RKO (cell line): ENCODE measurements at places on chromosomes 1 and 21.
A peak's percentile ranks its signal among the peaks of the same experiment; 100 is the strongest.

DNA sequence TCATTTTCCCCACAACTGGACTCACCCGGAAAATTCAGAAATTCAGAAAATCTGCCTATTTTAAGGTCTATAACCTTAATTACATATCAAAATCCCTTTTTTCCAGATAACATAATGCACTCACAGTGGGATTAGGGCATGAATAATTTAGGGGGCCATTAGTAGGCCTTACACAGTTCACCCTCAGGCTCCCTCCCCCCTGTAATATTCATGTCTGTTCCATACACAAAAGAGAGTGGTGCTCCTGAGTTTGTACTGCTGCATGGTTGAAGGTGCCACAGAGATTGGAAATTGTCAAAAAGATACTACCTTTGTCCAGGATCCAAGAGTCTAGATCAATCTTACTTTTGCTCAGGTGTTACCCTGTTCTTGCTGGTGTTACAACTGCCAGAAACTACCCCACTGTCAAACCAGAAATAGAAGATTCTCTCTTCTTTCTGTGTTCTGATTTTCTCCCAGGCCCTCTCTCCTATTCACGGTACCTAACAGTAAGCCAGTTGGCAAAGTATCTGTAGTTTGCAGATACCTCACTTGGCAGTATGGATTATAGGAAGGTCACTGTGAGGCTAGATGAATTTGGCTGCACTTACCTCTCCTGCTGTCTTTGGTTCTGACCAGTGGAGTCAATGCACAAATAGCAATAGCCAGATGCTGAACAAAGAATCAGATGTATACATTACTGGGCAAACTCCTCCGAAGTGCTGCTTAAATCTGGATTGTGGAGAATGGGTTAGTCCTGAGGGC is 53.2 kb downstream of the C1orf198 start:
- no peak for DNase-seq

DNA sequence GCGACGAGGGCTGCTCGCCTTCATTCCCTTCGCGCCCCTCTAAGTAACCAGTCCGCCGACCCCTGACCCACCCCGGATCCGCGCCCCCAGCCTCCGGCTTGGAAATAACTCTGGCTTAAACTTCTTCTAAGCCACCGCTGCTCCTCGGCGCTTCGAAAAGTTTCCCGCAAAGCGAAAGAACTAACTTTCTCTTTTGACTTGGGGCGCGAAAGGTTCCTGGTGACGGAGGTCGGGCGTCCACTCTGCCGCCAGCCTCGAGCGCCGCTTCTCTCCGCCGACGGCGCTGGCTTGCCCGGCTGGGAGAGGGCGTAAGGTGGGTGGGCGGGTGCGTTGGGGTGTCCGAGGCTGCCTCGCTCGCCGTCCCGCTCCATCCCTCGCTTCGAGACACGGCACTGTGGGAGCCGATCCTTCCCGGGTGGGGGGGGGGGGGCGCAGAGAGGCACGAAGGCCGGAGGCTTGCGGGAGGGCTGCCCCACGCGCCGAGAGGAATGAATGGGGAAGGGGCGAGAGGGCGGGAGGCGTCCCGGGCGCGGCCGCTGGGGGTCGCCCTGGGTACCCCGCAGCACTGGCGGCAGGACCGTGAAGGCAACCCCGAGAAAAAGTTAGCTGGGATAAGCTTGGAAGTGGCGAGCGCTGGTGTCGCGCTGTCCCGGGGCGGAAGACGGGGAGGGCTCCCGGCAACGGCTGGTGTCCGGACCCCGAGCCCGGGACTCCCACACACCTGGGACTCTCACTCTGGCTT is 569 bp downstream of the ATF3 start:
- DNase-seq = peak; percentile 46

DNA sequence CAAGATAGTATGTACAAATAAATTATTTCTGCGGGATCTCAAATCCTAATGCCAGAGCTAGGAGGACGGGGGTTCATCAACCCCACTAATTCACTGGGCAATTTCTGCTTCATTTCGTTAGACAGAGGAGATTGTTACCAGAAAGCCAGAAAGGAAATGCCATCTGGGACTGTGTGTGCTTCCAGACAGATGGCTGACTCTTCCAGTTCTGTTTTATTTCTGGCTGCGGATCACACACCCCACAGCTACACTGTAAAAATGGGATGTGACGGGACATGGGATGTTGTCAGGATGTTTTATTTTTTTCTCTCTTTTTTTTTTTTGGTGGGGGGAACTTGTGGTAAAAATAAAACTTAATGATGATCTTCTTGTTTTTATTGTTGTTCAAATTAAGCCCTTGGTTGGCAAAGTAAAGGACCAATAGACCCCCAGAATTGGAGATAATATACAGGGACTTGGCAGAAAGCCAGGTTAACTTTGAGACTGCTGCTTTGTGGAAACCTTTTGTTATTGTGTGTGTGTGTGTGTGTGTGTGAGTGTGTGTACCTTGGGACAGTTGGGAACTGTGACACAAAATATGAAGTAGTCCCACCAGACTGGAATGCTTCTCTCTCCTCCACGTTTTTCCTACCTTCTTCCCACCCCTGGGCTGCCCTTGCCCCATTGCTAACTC is 114.5 kb downstream of the NUF2 start:
- DNase-seq = no peak

DNA sequence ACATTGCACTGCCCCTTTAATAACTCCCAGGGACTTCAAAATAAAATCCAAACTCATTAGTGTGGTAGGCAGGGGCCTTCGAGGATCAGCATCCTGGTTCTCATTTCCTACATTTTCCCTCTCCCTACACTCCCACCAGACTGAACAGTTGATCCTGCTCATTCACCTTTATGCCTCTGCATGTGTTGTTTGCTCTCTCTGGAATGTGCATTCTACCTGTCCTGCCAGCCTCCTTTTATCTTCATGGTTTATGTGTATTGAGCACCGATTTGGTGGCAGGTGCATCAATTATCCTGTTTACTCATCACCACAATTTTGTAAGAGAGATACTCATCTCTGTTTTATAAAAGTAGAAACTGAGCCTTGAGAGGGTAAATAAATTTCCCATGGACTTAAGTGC is 125.0 kb downstream of the ADSS2 start:
- no peak for DNase-seq

DNA sequence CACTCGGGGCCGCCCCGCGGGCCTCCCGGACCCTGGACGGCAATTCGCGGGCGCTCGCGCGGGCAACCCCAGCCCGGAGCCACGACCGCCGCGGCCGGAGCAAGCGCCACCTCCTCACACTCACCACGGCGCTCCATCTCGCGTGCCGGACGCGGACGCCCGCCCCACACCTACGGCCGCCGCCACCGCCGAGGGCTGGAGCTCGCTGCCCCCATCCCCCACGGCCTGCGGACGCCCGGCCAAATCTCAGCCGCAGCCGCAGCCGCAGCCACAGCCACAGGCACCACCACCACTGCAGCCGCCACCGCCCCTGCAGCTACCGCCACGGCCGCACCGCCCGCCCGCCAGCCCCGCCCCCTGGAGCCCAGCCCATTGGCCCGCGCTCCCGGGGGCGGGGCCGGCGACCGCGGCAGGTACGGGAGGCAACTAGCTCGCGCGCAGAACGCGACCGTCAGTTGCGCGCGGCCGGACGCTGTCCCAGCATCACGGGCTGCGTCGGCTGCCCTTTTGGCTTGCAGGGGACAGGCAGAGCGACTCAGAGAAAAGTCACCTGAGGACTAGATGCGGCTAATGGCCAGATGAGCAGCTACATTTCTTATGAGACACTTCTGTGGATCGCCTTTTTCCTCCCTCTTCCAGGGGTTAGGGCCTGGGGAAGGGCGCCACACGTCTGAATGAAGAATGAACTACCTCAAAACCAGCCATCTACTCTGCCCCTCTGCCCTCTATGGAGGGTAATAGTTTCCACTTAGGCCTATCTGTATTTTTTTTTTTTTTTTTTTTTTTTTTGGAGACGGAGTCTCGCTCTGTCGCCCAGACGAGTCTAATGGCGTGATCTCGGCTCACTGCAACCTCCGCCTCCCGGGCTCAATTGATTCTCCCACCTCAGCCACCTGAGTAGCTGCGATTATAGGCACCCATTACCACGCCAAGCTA is at the start of gene ARHGAP29:
Gene ARHGAP29 (minus strand): TSS at position 294 of the 936 bp plus-strand sequence. CDS start 5,973 bp downstream, outside the sequence.
- peak; percentile 50 for DNase-seq

DNA sequence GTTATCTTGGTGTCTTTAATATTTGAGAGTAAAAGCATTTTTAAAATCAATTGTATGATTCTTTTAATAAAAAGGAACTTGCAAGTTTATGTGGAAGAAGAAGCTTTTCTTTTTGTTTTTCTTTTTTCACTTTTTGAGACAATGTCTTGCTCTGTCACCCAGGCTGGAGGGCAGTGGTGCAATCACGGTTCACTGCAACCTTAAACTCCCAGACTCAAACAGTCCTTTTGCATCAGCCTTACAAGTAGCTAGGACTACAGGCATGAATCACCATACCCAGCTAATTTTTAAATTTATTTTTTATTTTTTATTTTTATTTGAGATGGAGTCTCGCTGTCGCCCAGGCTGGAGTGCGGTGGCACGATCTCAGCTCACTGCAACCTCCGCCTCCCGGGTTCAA is 34.1 kb downstream of the CMPK1 start:
- no peak for DNase-seq

DNA sequence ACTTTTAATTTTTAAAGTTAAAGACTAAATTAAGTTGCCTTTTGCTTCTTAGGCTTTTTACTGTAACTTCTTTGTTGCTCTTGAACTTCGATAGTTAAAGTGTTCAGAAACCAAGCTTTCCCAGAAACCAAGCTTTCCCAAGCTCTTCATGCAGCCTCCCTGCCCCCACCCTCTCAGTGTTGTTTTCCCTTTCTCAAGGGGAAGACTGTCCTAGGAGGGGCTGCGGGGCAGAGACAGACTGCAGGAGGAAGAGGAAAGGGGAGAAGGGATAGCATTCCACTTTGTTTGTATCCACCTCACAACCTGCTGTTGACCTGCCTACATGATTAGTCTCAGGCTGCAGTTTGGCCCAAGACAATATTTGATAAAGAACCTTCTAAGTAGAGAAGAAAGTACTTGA is 39.0 kb upstream of the DIPK1A start:
- DNase-seq = no peak

GRCh38 chr1:29825941-29826415 is 589.7 kb downstream of the PTPRU start:
- no peak for DNase-seq

GRCh38 chr21:8990326-8991087 is 1530.9 kb upstream of the TPTE start:
- no peak for DNase-seq

DNA sequence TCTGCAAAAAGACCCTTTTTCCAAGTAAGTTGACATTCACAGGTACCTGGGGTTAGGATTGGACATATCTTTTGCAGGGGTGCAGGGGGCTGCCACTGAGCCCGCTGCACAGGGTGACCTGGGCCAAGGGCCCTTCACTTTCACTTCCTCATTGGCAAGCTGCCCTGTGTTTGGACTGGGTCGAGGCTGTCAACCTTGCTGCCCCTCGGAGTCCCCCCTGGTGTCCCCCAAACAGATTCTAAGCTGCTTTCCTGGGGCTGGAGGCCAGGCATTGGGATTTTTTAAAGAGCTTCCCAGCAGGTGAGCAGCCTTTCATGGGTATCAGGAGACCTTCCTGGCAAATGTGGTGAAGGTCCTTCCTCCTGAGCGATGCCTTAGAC is 7.9 kb upstream of the UMODL1 start:
- no peak for DNase-seq

DNA sequence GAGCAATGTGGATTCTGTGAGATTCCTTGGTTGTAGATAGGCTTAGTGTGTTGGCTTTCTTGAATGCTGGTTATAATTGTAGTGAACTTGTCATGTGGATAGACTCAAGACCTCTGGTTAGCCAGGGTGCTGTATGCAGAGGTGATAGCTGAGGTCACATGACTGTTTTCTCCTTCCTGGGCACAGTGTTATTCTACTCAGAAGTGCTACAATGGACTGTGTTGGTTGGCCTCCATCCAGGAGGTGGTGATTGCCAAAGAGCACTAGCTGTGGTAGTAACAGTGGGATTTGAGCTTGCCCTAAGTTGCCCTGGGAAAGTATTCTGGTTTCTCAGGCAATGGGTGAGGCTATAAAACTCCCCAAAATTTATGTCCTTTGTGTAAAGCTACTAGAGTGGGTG is 71.6 kb downstream of the SH3BGR start:
- DNase-seq = no peak

GRCh38 chr1:227934476-227935313 is 13.0 kb downstream of the WNT9A start:
- peak; percentile 87 for DNase-seq

GRCh38 chr1:52855584-52855983 is 13.0 kb downstream of the ZYG11A start:
- no peak for DNase-seq

DNA sequence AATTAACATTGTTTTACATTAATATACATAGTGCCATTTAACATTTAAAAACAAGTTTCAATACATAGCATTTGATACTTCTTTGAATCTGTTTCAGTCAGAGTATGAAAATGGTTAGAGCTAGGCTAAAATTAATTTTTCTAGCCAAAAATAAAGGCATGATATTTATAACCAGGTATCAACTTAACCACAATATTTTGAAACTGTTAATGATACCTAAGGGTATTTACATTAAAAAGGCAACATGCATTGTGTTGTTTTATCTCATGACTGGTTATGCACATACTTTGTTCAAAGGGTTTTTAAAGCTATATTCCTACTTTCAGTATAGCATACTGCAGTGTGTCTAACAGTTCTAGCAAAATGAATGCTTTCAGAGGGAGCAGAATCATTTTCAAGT is 130.0 kb downstream of the HS2ST1 start:
- no peak for DNase-seq

DNA sequence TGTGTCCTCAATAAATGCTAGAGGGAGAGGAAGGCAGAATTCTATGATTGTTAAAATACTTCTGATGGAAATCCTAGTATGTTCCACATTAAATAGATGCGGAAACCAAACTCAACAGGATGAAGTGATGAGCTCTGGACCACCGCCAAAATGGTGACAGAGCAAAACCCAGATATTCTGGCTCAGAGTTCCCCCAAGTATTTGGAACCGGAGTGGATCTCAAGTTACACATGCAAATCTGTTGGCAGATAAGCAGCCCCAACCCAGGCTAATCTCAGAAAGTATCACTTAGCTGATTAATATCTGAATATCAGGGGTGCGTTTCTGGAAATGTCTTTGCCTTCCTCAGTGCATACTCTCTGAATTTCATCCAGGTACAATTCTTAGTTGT is 17.4 kb upstream of the GRHL3 start:
- no peak for DNase-seq

- DNase-seq = no peak
These were observed 218.5 kb downstream of the PTPRU start for GRCh38 chr1:29454616-29455380.

DNA sequence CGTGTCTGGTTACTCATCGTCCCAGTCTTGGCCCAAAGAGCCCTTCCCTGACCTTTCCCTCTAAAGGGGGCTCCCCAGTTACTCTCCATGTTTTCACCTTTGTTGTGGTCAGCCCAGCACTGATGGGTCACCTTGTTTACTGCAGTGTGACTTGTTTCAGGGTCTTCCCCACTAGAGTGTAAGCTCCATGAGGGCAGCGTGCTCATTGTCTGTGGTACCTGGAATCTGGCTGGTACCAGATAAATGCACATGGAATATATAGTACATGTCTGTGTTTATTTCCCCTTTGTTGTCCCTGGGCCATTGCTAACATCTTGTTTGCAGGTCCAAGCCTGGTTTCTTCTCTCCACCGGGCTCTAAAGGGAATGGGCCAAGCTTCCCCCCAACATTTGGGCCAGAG is 22.7 kb upstream of the TENT5B start:
- DNase-seq = no peak
